Fibroblast of upper back skin (primary cell): ENCODE measurements at places on chromosomes 3 and 15.
A peak's percentile ranks its signal among the peaks of the same experiment; 100 is the strongest.

- no peak for DNase-seq
Measured at GRCh38 chr3:194852831-194853508, 167.3 kb downstream of the FAM43A start.

- no peak for DNase-seq
Measured at GRCh38 chr15:94398001-94398400, 166.6 kb downstream of the MCTP2 start.

GRCh38 chr3:62378921-62379320, 5.6 kb upstream of the FEZF2 start:
- no peak for DNase-seq

DNA sequence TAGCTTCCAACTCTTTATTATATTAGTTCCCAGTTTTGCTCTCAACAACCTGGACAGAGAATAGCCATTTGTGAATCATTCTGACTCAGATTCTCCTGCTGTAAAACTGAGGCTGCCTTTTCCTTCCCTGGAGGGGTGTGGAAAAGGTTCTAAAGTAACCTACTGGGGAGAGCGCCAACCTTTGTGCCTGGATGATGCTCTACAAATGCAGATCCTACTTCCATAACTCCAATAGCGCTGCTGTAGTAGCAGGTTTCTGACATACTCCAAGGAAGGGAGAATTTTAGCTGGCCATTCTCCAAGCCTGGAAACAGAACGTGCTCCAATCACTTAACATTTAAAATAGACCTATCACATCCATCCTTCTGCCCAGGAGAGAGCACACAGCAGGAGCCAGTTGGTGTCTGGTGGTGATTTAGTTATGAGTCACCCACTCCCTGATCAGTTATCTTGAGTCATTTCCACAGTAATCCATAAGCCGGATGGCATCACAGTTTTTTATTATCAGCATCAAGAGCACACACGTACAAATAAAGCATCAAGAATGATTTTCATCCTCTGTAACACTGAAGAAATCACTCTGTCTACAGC, 38.3 kb downstream of the MYH15 start:
- peak; percentile 94 for DNase-seq

GRCh38 chr3:192857260-192857661, 60.4 kb downstream of the MB21D2 start:
- peak; percentile 47 for DNase-seq
